Osteoblast (primary cell): ENCODE measurements at places on chromosomes 12 and 14. TPM values are rescaled to one million over a fixed set of nuclear protein-coding genes. Genes with fewer than 3 reads are reported as not detected.
A peak's percentile ranks its signal among the peaks of the same experiment; 100 is the strongest.

The SMCO2 gene
- 0.72 and 0.88 TPM in 2 replicates for total RNA-seq

The RCOR1 gene
- total RNA-seq: 11.6 and 13.3 TPM in 2 replicates

The TAMALIN gene
- 4.7 and 6.5 TPM in 2 replicates for total RNA-seq

The CLEC4D gene
- not detected in 2 replicates for total RNA-seq

The TOMM20L gene
- not detected in 2 replicates for total RNA-seq

The IFT81 gene
- total RNA-seq: 18.5 and 20.6 TPM in 2 replicates

The GALNT16 gene
- total RNA-seq: 4.0 and 4.1 TPM in 2 replicates

- peak overlapping the region; percentile 97 for H3K4me3 ChIP-seq
- DNase-seq: no peak
- peaks cover 26% of the 10 kb centered on the region for H3K4me1 ChIP-seq
Observed at GRCh38 chr12:111842556-111843396, 748 bp downstream of the MAPKAPK5 start.

- no peaks in the 10 kb centered on the region for H3K36me3 ChIP-seq
- no peaks in the 10 kb centered on the region for H3K4me1 ChIP-seq
- H3K27me3 ChIP-seq: no peaks in the 10 kb centered on the region
- no peak overlapping the region for H3K27ac ChIP-seq
- DNase-seq: no peak
Observed at GRCh38 chr12:126248871-126249403, 1183.7 kb downstream of the AACS start.

DNA sequence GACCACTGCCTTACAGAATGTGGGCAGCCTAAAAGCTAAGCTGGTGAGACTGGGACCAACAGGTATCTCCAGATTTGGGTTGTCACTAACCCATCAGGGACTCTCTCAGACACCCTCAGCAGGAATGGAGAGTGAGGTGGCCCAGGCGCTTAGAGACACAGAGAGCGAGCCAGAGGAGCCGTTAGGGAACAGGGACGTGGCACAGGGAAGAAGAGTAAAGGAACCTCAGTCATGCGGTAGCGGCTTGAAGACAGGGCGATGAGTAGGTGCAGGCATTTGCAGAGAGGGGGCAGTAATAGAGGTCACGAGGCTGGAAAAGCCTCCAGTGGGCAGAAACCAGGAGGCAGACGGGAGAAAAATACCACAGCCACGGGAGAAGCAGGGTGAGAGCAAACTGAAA, 158.0 kb upstream of the CCND2 start:
- H3K4me3 ChIP-seq: no peak overlapping the region
- peaks cover 3% of the 10 kb centered on the region for H3K27me3 ChIP-seq
- H3K36me3 ChIP-seq: no peaks in the 10 kb centered on the region
- peaks cover 12% of the 10 kb centered on the region for H3K4me1 ChIP-seq

DNA sequence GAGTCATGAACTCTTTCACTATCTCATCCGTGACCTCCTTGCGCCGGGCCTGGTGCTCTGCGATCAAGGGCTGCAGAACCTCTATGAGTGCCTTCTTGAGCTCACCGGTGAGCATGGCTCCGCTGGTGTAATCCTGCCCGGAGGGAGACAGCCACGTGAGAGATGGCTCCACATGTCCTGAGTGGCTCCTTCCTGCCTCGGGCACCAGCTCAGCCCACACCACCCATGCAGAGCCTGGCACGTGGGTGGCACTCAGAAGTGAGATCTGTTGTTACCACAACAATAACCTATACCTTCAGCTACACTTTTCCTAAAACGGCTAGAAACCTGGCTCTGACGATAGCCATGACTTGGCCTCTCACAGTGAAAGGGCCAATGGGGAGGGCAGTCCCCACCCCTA, 11.8 kb downstream of the SLC25A47 start:
- no peaks in the 10 kb centered on the region for H3K27me3 ChIP-seq
- H3K4me3 ChIP-seq: no peak overlapping the region
- peak; percentile 66 for DNase-seq
- H3K27ac ChIP-seq: no peak overlapping the region
- H3K4me1 ChIP-seq: no peaks in the 10 kb centered on the region

DNA sequence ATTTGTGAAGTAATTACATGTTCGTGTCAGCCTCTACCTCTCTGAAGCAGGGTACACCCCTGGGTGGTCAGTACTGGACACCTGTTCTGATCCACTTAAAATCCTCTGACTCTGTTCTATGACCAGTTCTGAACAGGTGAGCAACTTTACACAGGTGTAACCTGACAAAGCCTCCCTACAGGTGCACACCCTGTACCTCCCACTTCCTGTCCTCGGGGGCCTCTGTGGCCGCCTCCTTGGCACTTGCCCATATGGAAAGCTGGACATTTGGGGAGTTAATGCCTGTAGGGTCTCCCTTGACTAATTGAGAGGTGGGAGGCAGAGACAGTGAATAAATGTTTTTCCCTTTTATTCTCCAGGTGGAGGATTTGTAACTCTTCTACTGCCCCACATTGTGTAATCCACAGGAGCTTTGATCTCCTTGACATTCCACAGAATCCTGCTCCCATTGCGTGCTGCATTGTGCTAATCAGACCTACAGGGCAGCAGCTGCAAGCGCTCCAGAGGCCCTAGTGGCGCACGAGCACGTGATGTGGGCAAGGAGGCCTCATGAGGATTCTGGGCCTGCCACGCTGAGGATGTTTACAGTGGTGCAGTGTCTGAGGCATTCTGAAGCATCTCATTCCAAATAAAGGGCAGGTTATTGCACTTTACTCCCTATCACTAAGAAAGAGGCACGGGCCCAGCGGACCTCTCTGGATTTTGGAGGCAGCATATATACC, 45.8 kb upstream of the BATF start:
- no peak for DNase-seq
- no peaks in the 10 kb centered on the region for H3K4me1 ChIP-seq
- peaks cover 21% of the 10 kb centered on the region for H3K36me3 ChIP-seq
- peaks cover 5% of the 10 kb centered on the region for H3K27me3 ChIP-seq

DNA sequence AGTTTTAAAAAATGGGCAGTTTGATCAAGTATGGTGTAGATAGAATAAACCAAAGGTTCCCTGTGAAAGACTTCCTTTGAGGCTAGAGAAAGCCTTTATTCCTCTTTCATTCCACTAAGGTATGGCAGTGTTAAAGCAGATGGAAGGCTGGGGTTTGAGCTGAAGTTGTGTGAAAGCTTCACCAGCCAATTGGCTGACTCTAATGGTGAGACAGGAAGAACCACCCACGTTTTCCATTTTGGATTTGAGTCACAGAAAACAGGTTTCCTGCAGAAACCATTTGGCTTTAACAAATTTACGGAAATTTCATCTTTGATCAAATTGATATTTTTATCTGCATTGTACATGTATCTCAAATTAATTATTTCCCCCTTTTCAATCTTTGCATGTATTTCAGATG, 455.0 kb downstream of the PCNX1 start:
- peaks cover 38% of the 10 kb centered on the region for H3K4me1 ChIP-seq
- no peak overlapping the region for H3K4me3 ChIP-seq
- peak overlapping the region; percentile 94 for H3K27ac ChIP-seq
- no peak for DNase-seq
- no peaks in the 10 kb centered on the region for H3K27me3 ChIP-seq
- H3K36me3 ChIP-seq: peaks cover 6% of the 10 kb centered on the region

DNA sequence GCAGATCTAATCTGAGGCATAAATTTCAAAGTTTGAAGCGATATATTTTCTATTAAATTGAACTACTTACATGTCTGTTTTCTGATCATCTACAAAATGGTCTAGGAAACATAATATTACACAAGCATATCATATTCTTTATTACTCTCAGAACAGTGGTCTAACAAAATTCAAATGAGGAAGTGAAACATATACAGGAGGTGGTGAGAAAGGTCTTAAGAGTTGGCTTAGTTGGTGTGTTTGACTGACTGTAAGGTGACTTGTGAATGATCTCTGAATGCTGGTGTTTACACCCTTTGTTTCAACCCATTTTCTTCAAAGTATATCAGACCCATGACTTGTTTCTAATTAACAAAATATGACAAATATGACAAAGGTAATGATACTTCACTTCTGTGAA, 1156.8 kb downstream of the SLC16A7 start:
- H3K36me3 ChIP-seq: no peaks in the 10 kb centered on the region
- no peak overlapping the region for H3K4me3 ChIP-seq
- no peaks in the 10 kb centered on the region for H3K4me1 ChIP-seq
- no peak overlapping the region for H3K27ac ChIP-seq

DNA sequence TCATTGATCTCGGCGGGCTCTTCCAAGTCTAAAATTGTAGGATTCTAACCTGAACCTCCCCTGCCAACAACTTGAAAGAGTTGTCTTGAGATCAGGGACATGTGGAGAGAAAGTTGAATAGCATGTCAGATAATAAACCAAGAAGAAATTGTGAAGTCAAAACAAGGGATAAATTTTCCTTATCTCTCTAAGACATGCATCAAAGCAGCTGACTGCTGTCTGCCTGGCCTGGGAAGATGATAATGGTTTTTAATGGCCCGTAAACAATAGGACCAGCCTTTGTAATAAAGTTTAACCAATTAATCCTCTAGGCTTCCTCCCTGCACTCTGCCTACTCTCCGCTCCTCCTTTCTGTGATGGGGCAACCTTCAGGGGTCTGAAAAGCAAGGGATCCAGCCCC, 67.9 kb downstream of the DPF3 start:
- no peak overlapping the region for H3K4me3 ChIP-seq
- no peak overlapping the region for H3K27ac ChIP-seq
- H3K36me3 ChIP-seq: no peaks in the 10 kb centered on the region
- H3K27me3 ChIP-seq: no peaks in the 10 kb centered on the region

DNA sequence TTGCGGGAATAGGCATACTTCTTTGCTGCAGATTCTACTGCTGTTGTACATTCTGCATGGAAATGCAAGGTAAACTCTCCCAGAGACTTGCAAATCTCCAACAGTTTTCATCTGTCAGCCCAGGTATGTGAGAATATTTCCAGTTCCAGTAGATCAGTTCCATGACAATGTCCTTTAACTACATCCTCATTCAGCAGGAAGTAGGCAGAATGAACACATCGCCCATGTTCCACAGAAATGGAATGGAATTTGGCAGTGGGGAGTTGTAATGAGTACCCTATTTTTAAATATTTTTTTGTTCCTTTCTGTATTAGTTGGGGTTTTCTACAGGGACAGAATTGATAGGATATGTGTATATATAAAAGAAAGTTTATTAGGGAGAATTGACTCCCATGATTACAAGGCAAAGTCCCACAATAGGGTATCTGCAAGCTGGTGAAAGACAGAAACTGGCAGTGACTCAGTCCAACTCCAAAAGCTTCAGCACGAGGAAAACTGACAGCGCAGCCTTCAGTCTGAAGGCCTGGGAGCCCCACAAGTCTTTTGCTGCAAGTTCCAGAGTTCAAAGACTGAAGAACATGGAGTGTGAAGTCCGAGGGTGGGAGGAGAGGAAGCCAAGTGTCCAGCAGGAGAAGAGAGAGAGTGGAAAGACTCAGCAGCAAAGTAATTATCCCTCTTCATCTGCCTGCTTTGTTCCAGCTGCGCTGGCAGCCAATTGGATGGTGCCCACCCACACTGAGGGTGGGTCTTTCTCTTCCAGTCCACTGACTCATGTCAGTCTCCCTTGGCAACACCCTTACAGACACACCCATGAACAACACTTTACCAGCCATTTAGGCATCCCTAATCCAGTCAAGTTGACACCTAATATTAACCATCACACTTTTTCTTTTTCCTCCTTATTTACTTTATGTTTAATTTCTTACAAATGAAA, 110.4 kb upstream of the SCAF11 start:
- no peaks in the 10 kb centered on the region for H3K4me1 ChIP-seq
- H3K4me3 ChIP-seq: no peak overlapping the region
- H3K27me3 ChIP-seq: peaks cover 3% of the 10 kb centered on the region

- H3K27ac ChIP-seq: no peak overlapping the region
- H3K4me3 ChIP-seq: no peak overlapping the region
- peaks cover 7% of the 10 kb centered on the region for H3K4me1 ChIP-seq
- DNase-seq: no peak
Observed at GRCh38 chr12:65460063-65460462, 181.6 kb downstream of the MSRB3 start.

GRCh38 chr12:65084579-65084978, 36.5 kb downstream of the WIF1 start:
- H3K36me3 ChIP-seq: no peaks in the 10 kb centered on the region
- H3K4me3 ChIP-seq: no peak overlapping the region
- H3K27me3 ChIP-seq: peaks cover 36% of the 10 kb centered on the region
- DNase-seq: no peak

GRCh38 chr12:116924558-116925453, 14.1 kb downstream of the FBXW8 start:
- H3K4me3 ChIP-seq: no peak overlapping the region
- peaks cover 20% of the 10 kb centered on the region for H3K36me3 ChIP-seq
- peak; percentile 47 for DNase-seq
- no peaks in the 10 kb centered on the region for H3K27me3 ChIP-seq
- peaks cover 22% of the 10 kb centered on the region for H3K4me1 ChIP-seq
- H3K27ac ChIP-seq: peak overlapping the region; percentile 15

GRCh38 chr12:42779186-42779859, 189.8 kb upstream of the PRICKLE1 start:
- H3K27me3 ChIP-seq: peaks cover 20% of the 10 kb centered on the region
- H3K4me1 ChIP-seq: peaks cover 14% of the 10 kb centered on the region
- DNase-seq: no peak
- no peak overlapping the region for H3K4me3 ChIP-seq

DNA sequence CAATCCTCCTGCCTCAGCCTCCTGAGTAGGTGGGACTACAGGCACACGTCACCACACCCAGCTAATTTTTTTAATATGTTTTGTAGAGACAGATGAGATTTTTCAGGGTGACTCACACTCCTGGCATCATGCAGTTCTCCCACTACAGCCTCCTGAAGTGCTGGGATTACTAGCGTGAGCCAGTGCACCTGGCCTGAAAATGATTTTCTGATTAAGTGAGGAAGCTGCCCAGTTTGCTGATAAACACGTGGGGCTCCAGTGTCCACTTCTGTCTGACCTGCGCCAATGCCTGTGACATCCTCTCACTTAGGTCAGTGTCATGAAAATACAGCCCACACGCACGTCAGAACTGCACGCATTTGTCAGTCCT, 37.0 kb upstream of the SFSWAP start:
- no peak overlapping the region for H3K4me3 ChIP-seq
- H3K4me1 ChIP-seq: no peaks in the 10 kb centered on the region
- no peak for DNase-seq
- no peak overlapping the region for H3K27ac ChIP-seq
- H3K27me3 ChIP-seq: no peaks in the 10 kb centered on the region

- H3K4me3 ChIP-seq: no peak overlapping the region
- DNase-seq: no peak
- H3K27ac ChIP-seq: no peak overlapping the region
- no peaks in the 10 kb centered on the region for H3K36me3 ChIP-seq
- no peaks in the 10 kb centered on the region for H3K4me1 ChIP-seq
Observed at GRCh38 chr14:34135492-34135891, 184.6 kb upstream of the EGLN3 start.

DNA sequence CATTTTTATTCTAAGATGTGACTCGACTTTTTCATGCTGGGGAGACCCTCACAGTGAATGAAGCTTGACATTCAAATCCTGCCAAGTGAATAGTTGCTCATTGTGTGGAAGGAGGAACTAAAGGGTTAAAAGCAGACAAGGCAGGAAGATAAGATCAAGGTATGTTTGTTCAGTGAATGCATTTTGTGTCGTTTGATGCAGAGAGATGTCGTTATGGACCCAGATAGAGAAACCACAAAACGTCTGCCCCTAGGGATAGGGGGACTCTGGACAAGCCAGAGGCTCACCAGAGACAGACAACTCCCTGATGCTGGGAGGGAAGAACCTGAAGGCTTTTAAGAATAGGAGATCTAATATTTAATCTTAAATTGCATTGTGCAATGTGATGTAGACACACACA, 72.5 kb upstream of the MYL2 start:
- H3K36me3 ChIP-seq: no peaks in the 10 kb centered on the region
- no peak overlapping the region for H3K4me3 ChIP-seq
- DNase-seq: no peak
- H3K27me3 ChIP-seq: no peaks in the 10 kb centered on the region
- H3K4me1 ChIP-seq: no peaks in the 10 kb centered on the region
